ENCODE measurements at places on chromosomes 5 and 9.

DNA sequence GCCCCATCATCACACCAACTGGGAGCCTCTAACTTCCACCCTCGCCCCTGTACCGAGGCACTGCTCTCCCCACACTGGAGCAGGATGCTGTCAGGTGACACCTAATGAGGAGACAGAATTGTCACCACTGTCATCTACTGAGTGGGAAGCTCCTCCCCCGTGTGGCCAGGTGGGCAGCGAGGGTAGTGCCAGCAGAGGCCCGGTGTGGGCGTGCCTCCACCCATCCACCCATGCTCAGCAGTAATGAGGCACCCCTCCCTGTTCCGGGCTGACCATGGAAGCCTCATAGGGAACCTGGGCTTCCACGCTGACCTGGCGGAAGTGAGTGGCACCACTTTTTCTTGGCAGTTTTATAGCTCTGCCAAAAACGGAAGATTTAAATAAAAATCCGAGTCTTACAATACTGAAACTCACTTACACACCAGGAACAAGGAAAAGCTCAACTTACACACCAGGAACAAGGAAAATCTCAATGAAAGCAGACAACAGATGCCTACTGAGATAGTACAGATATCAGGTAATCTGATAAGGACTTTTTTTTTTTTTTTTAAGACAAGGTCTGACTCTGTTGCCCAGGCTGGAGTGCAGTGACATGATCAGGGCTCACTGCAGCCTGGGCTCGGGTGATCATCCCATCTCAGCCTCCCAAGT lies 30.6 kb upstream of the ASS1 start:
- no peak for DNase-seq

DNA sequence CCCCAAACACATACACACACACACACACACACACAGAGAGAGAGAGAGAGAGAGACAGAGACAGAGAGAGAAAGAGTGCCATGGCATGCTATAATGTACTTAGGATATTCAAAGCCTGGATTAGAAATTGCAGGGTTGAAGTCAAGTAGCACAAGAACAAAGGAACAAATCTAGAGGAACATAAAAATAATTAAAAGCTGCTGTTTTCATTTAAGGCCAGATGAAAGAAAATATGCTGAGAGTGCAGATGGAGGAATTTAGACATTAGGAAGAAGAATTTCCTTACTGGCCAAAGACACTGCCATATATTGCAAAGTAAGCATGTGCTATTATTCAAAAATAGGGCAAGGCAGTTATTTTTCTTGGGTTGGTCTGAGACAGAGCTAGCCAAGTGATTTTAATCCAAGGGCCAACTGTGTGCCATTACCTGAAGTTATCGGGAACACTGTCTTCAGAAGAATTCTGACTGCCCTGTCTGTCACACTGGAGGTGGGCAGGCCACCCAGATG lies 31.7 kb downstream of the HSD17B3 start:
- DNase-seq: no peak

- DNase-seq: no peak
Measured at GRCh38 chr5:14172149-14172795, 29.1 kb downstream of the TRIO start.

DNA sequence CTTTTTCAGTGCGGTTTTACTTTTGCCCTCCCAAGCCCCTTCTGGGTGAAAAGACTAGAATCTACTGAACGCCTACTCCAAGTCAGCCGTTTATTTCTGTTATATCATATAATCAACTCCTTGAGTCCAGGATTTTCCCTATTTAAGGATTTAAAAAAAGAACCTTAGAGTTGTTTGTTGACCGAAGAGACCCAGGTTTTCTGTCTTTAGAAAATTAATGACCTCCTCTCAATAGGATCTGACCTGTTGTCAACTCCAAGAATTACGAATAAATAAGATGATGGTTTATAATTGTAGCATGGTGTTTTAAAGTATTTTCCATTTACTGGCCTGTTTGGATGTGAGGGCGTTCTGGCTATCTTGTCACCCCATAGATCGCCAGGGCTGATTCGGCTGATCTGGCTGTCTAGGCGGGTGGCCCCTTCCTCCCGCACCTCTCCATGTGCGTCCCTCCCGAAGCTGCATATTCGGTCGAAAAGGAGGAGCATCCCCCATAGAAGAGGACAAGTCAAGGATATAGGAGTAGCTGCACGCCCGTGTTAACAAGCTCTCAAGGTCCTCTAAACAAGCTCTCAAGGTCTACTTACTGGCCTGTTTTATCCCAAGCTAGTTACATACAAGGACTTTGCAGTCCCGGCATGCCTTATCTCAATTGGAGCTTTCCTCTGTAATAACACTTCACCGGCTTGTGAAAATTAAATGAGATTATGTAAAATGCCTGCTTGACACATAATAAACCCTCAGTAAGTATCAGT lies 1.1 kb upstream of the UBAP2 start:
- no peak for DNase-seq

GRCh38 chr9:79610019-79610631 lies 38.4 kb downstream of the TLE4 start:
- no peak for DNase-seq

DNA sequence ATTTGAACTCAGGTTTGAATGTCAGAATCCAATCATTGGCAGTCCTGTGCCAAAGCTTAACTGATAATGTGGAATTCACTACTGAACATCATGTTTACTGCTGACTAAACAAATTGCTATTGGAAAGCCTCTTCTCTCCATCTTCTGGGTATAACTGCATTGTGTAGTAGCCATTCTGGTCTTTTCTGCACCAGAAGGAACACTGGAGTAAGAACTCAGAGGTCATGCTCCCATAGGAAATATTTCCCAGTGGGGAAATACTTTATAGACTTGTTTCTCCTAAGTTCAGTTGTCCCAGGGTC lies 25.9 kb downstream of the SLC1A3 start:
- no peak for DNase-seq

DNA sequence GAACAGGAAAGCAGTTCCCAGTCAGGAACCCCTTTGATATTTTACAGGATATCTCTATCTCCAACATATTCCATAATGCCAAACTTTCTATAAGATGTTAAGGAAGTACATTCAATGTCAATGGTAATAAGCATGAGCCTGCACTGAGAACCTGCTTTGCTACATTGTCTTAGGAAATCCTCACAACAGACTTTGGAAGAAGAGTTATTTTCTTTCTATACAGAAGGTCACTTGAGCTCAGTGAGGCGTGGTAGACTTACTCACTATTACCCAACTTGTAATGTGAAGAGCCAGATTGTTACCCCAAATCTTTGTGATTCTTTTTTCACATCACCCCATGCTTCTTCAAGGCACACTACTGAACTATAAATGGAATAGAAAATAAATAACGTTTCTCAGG lies 435.9 kb downstream of the DNAH5 start:
- DNase-seq: no peak

DNA sequence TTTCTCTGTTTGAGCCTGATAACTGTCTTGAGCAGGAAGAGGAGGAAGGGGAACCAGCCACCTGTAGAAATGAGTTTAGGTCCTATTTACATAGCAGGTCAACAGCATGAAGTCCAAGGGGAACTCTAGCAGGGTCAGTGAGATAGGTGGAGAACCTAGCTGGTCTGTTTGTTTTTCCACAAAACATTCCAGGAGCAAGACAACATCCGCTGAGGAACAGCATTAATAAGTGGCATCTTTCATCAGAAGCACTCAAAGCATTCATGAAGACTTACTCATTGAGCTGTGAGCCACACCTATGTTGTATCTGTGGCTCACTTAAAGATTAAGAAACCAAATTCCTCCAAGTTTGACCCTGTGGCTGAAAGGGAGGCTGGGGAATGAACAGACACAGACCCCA lies 115.9 kb downstream of the ACTBL2 start:
- DNase-seq: no peak

- DNase-seq: no peak
Measured at GRCh38 chr5:108606185-108606584, 141.5 kb upstream of the FER start.

DNA sequence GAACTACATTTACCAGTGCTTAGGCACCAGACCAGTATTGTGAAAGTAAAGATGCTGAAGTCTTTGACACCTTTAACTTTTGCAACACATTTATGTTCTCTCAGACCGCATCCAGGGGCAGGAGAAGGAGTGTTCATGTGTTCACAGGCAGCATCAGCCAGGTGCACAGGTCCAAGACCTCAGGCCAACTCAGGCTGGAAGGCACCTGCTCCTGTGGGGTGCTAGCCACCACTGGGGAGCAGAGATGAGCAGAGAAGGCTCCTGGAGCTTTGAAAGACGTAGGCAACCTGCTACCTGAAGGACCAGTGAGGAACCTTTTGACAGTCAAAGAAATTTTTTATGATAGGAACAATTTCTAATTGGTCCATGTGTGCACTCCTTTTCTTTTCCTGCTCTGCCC lies 35.6 kb downstream of the DAPK1 start:
- no peak for DNase-seq

GRCh38 chr5:76958991-76959767 lies 6.3 kb downstream of the CRHBP start:
- no peak for DNase-seq

GRCh38 chr5:17398866-17399835 lies 98.9 kb upstream of the TAF11L2 start:
- no peak for DNase-seq

DNA sequence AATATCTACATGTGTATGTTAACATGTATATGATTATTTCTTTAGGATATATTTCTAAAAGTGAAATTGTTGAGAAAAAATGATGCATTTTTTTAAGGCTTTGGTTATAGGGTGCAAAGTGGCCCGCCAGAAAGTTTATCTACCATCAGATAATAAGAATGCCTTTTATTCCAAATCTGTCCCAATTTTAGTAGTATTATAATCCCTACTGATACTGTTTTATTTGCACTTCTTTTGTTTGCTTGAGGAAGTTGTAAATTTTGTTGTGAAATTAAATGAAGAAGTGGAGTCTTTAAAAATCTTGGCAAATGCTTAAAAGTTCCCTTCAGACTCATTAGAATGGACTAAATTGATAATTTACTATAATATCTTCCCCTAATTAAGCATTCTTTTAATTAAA lies 73.0 kb downstream of the NIPBL start:
- no peak for DNase-seq

DNA sequence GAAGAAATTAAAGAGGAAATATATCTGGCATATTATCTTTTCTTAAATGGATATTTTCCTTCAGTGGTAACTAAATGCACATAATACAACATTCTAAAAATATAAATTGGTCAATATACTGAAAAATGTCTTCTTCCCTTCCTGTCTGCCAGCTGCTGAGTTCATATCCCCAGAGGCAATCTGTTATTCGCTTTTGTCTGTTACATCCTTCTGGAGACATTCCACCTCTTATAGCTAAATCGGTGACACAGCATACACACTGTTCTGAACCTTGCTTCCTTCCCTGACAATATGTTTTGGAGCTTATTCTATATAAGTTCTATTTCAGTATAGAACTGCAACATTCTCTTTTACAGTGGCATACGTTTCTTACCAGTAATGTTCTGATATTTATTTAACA lies 147.8 kb downstream of the TENT4A start:
- DNase-seq: no peak

DNA sequence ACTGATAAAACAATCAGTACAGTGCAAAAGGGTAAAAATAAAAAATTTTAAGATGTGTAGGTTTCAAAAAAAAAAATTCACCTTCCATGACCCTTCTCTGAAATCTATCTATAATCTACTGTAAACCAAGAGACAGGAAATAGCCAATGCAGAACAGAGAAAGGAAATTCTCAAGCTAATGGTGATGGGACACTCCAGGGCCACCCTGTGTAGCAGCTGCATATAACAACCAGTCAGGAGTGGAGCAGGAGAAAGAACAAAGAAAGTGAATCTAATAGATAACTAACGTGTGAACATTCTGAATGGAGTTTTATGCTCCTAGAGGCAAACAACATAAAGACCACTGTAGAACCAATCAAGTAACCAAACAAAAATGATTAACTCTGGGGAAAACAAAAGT lies 16.6 kb downstream of the SPTLC1 start:
- DNase-seq: no peak

DNA sequence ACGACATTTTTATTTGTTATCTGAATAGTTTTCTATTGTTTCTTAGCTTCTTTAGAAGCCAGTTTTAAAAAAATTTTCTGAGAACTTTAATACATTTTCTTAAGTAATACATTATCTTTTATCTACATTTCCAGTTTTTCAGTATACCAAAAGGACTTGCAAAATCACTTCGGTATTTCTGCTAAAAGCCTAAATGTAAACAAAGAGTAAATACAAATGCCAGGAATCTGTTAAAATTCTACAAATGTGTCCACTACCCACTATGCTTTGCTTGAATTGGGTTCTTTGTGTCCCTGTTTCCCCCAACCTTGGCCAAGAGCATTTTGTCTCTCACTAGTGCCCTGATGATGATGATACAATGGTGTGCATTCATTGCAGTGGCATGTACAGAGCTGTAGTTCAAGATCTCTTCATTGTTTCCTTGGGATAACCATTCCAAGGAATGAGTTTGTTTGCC lies 611.2 kb downstream of the NR2F1-AS1 start:
- DNase-seq: no peak

- no peak for DNase-seq
Measured at GRCh38 chr5:35852084-35852734, 4.5 kb upstream of the IL7R start.

DNA sequence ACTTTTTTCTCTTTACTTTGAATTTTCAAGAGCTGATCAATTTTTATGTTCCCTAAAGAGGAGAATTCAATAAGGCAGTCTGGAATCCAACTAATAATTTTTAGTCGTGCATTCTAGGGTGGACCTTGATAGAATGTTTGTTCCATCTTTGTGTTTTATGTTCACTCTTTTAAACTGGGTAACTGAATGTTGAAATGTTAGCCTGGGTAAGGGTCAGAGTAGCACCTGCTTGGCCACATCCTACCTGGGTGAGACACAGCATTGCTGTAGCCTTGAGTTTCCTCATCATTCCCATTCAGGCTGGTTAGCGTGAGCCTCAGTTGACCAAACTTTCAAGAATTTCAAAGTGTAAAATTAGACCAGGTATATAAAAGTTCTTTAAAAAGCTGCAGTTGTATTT lies 85.0 kb downstream of the SGCD start:
- DNase-seq: no peak

GRCh38 chr9:15501179-15501578 lies 9.6 kb downstream of the PSIP1 start:
- DNase-seq: no peak

GRCh38 chr5:122846051-122846550 lies 688 bp downstream of the SNX24 start:
- DNase-seq: no peak

DNA sequence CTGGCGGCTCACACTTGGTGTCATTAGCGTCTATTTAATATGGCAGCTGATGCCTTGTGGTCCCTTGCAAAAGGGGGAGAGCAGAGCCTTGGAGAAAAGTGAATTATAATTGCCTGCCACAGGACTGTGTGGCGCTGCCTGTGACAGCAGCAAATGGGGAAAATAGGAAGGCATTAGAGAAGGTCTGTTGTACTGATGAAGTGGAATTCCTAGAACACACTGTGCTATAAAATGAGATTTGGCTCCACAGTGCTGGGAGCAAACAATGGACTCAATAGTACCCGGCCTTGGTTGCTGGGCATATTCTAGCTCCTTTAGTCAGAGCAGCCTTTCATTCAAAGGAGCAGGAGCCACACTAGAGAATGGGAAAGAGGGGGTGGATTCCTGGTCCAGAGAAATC lies 21.3 kb downstream of the SEMA6A start:
- DNase-seq: no peak
